ENCODE measurements at places on chromosomes 1 and 21. TPM values are rescaled to one million over a fixed set of nuclear protein-coding genes. Genes with fewer than 3 reads are reported as not detected.

DNA sequence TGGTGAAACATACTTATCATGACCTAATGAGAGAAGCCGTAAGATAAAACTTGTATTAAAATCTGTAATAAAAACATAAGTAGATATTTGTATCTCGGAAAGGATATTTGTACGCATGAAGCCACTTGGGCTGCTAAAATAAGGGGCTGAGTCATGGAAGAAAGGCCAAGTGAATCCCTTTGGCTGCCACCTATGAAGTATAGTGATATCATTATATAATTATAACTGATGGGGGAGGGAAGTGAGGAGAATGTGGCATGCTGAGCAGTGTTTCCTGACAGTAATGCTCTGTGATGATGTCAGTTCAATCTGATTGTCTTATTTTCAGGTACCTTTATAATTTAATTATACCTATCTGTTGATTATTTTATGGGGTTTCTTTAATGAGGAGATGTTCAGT, 13.6 kb downstream of the RWDD3 start:
- no peak for DNase-seq

DNA sequence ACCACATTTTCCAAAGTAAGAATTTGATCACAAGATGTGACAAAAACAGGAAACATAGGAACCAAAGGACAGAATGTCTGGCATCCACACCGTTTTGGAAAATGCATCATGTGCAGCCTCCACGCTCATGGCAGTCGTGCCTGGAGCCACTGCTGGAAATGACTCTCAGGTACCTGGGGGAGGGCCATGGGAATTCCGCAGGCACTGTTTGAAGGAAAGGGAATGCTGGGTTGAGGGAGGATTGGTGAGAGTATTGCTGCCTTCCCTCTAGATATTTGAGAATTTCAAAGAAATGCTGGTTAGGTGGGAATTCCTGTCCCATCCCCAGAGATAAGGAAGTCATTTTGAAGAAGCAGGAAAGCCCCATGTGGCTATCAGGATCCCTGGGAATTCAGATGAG, 10.8 kb downstream of the SLAMF1 start:
- no peak for DNase-seq

DNA sequence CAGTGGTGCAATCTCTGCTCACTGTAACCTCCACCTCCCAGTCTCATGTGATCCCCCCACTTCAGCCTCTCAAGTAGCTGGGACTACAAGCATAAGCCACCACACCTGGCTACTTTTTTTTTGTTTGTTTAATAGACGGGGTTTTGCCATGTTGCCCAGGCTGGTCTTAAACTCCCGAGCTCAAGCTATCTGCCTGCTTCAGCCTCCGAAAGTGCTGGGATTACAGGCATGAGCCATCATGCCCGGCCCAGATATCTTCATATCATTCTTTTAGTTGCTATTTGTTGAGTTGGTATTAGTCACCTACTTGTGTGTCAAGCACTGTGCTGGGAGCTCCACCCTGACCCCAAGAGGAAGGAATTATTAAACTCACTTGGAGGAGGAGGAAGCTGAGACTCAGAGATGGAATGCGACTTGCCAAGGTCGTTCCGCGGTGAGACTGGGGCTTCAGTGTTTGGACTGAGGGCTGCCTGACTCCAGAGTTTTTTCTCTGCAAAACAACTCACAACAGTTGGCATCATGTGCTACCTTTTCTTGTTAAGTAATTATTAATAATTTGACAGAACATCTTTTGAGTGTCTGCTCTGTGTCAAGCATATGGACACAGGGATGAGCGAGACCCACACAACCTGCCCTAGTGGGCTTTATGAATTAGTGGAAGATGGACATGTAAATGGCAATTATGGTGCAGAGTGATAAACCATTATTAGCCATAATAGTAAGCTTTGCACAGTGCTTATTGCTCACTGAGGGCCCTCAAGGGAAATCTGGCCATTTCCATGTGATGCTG, 132.0 kb downstream of the FOXD2 start:
- no peak for DNase-seq

- no peak for DNase-seq
Measured at GRCh38 chr1:12580054-12580887, 37.7 kb downstream of the DHRS3 start.

GRCh38 chr1:6859415-6860343, 74.4 kb downstream of the CAMTA1 start:
- peak; percentile 40 for DNase-seq

DNA sequence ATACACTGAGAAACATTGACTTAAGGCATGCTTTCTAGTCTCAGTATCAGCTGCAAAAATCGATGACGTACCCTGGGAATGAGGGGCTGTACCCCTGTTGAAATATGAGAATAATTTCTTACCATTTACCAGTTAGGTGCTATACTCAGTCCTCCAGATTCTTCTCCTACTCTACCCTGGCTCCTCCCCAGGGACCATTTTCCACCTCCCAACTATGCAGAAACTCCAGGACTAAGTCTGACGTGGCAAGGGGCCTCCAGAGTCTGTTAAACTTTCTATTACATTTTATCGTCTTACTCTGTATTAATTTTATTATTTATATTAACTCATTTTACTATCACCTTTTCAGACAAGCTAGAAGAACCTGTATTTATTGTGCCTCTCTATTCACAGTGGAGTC, 124.3 kb downstream of the CYYR1 start:
- no peak for DNase-seq

DNA sequence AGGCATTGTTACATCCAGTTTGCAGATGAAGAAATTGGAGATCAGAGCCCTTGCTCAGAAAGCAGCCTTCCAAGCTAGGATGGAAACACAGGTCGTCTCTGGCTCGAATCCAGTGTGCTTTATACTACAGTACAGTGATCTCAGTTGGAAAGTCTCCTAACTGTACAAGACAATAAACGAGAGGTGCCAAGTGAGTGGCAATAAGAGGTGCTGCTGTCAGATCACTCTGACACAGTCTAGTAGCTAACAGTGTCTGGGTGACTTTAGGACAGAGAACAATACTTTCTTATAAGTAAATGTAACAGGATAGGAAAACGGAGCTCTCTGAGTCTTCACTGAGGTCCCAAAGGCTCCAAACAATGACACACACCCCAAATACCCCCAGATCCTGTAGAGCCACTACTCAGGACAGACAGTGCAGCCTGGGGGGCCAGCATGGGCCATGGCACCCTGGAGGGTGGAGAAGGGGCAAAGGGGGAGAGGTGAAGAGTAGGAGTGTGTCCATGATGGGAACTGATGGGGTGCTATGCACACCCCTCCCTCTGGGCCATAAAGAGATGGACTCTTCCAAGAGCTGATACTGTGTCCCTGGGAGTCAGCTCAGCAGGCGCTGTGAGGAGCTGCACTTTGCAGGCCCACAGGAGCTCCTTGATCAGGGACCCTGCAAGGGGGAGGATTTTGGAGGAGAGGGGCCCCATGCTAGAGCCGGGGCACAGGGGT, 3.3 kb downstream of the SH3BGR start:
- no peak for DNase-seq

DNA sequence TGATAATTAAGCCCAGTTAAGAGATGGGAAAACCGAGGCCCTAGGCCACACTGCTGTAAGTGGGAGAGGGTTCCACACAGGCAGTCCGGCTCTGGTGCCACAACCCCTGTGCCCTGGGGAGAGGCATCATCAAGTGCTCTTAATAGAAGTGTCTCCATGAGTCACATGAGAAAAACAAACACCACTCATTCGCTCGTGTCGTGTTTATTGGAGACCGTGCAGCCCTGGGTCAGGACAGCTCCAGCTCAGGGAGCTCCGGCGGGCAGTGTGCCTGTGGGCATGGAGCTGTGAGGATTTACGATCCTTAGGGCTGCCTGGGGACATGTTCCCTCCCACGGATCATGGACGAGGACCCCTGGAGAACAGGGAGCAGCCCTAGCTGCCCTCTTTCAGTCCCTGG, 658.5 kb downstream of the AJAP1 start:
- no peak for DNase-seq

DNA sequence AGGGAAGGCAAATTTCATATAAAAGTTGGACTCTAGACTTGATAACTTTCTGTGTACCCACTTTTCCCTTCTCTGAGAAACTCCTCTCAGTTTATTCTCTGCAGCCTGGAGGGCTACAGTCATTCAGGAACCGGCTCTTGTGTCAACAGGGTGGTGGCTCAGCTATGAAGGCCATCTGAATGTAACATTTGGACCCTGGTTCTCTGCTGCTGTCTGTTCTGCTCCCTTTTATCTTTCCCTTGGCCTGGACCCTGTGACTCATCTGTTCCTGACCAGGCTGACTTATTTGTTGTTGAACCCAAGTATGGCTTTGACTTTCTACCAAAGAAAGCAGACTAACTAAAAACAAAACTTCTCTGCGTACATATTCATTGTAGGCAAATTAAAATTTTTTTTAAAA, 75.4 kb downstream of the CENPF start:
- DNase-seq, result no peak

- DNase-seq, result no peak
Measured at GRCh38 chr21:25396135-25396711, 211.1 kb downstream of the MRPL39 start.

DNA sequence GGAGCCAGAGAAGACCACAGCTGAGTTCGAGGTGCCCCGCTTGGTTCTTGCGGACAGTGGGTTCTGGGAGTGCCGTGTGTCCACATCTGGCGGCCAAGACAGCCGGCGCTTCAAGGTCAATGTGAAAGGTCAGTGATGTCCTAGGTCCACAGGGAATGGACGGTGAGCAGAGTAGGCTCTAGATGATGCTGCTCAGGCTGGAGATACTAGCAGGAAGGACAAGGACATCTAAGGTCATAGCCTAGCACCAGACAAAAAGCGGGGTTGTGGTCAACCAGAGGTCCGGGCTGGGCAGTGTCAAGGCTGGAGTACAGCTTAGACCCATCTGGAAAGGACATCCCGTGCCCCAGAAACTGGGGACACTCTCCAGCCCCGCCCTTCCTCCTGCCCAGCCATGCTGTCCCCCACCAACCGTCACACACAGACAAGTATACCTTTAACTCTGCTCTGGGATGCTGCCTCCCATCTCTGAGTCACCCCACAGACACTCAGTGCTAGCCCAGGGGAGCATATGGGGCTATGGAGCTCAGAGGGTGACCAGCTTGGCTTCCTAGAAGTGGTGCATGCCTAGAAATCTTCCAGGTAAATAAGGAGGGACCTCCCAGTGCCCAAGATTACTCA, 8.7 kb downstream of the TIE1 start:
- no peak for DNase-seq

DNA sequence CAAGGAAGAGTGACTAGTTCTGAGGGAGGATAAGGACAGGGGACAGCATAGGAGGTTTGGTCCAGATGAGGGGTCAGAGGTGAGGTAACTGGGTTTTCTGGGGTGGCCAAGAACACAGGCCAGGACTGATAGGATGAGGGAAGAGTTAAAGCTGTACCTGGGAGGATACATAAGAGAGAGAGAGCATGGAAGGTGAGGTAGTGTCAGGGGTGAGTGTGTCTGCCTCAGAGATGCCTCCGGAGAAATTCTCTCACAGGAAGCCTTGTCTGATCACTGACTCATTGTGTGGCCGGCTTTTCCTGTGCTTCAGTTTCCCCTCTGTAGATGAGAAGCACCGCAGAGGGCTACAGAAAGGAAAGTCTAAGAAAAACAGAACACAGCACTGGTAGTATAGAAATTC, 40.2 kb downstream of the FASLG start:
- DNase-seq, result no peak

GRCh38 chr1:31203215-31203614, 36.5 kb downstream of the NKAIN1 start:
- DNase-seq, result peak; percentile 11

DNA sequence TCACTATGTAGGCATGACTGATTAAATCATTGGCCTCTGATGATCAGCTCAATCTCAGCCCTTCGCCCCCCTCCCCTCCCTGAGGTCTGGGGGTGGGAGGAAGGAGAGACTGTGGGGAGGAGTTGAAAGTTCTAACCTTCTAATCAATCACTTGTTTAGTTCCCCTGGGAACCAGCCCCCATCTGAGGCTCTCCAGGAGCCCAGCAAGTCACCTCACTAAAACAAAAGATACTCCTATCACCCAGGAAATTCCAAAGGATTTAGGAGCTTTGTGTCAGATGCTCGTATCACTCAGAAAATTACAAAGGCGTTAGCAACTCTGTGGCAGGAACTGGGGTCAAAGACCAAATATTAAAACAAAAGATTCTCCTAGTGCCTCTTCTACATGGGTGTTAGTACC, 21.6 kb downstream of the SYF2 start:
- DNase-seq, result no peak

DNA sequence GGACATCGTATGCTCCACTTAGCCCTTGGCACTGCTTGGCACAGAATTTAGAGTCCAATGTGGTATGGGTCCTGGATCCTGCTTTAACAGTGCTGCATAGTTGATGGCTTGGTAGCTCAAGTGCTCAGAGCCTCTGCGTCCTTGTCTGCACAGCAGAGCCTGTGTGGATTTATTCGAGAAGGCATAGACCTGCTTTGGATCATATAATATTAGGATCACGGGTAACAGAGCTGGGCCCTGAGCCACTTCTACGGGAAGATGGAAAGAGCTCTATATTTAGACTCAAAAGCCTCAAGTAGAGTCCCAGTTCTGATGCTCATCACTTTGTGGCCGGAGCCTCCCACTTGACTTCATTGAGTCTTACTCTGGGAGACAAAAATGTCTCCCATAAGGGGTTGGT, 164.4 kb upstream of the EDN2 start:
- DNase-seq, result no peak

DNA sequence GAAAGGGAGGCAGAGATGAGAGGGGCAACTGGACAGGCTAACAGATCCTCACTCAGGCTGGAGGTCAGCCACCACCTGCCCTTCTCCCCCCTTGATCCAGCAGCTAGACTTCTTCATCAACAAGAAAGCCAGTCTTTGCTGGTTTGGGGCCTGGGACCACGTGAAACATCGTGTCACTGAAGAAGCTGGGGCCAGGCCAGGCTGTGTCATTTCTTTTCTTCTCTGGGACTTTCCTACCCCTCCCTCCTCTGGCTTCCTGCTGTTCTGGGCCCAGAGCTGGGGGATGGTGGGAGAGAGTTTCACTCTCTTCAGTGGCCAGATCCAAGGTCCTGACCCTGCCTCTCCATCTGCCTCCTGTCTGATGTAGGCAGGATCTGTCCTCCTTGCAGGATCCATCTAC, 18.1 kb upstream of the SLC26A9 start:
- no peak for DNase-seq

Gene C1orf94
- total RNA-seq, result not detected

Gene C4BPA
- total RNA-seq, result not detected

Gene ATF3
- 14.4 TPM for total RNA-seq

Gene CRYBG2
- not detected for total RNA-seq

Gene OR2T35
- total RNA-seq, result not detected

Gene MMP23B
- 4.8 TPM for total RNA-seq
